ENCODE measurements at places on chromosomes 5 and 9. TPM values are rescaled to one million over a fixed set of nuclear protein-coding genes. Genes with fewer than 3 reads are reported as not detected.

DNA sequence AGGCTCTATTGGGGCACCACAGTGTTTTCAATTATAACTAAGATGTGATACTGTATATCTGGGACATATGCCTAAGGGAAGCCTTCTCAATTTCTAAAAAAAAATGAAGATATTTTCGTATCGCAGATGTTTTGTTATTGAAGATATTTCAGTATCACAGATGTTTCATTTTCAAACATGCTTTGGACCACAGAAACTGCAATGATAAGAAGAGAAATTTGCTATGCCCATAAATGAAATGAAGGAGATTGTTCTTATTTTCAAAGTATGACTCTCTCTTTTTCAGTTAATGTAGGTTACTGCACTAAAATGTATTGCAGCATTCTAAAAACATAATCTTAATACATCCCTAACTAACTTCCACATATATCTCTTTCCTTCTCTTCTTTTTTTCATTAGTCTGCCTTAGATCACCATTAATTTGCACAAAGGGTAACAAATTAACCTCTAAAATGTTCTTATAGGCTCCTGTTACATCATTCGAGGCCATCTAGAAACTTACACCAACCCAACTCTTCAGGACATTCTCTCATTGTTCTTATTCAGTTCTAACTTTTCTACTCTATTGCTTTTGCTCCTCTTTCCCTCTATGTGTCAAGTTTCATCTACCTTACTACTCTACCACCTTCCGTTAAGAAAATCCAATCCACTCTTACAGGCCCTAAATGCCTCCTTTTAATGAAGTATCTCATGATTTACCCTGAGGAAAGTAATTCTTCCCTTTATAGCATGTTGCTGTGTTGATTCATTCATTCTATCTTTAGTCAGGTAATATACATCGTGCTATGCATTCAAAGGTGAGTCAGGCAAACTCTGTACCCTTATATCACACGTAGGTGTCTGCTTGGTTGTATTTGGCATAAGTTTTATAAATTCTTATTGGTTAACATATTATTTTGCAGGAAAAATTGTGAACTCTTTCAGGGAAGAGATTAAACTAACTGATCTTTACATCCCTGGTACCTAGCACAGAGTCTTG is 70.5 kb downstream of the ST8SIA4 start:
- DNase-seq, result no peak

DNA sequence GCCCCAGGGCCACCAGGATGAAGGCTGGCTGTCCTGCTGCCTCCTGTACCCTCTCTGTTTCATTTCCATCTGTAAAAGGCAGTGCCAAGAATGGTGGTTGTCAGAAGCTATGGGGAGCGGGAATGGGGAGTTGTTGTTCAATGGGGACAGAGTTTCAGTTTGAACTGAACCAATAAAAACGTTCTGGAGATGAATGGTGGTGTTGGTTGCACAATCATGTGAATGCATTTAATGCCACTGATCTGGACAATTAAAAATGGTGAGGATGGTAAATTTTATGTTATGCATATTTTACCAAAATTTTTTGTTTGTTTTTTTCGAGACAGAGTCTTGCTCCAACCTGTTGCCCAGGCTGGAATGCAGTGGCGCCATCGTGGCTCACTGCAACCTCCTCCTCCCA is 58.1 kb downstream of the PTPDC1 start:
- no peak for DNase-seq

GRCh38 chr9:38042626-38043357 is 26.2 kb downstream of the SHB start:
- no peak for DNase-seq

Gene SPAAR
- not detected for total RNA-seq

Gene ANKRD33B
- 1.6 TPM for total RNA-seq

Gene GMCL2
- total RNA-seq, result not detected

All from fibroblast of villous mesenchyme (primary cell).